Omental fat pad (tissue), 4 donors: ENCODE measurements at places on chromosomes 1 and 21.

- DNase-seq = no peak
Observed at GRCh38 chr1:38221006-38221649, 174.5 kb upstream of the POU3F1 start.

- DNase-seq = no peak
Observed at GRCh38 chr1:226541231-226541630, 7.3 kb upstream of the STUM start.

DNA sequence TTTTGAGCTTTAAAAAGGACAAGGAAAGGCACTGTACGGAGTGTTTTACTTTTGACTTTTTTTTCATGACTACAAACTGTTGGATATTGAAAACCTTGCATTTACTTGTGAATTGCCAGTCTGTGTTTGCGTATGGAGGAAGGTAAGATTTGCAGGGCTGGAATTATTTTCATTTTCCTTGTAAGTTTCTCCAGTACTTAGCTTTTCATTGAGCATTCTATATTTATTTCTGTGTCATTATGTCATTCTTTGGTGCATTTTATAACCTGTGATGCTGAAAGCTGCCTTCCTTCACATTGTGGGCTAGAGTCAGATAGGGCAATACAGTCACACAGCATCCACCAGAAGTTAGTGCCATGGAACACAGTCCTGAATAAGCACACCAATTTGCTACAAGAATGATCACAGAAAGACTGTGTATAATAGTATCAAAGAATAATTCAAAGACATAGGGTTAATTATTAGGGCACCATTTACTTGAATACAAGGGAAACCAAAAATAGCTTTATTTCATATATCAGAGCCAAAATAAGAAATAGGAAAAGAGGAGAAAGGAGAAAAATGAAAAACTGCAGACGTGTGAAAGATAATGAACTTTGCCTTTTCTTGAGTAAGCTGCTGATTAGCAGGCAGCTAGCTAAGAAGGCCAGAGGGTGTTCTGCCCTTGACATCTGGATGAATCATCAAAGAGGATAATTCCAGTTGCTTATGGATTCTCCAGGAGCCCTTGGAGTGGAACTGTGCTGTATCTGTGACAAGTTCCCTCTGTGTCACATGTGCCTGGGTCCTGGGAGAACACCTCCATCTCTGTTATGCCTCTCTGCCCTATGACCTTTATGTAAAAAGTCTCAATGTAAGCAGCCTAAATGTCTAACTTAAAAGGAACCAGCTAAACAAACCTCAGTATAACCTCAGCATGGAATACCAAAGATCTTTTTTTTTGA lies 8.0 kb upstream of the FAM20B start:
- DNase-seq = no peak

GRCh38 chr21:36245115-36245514 lies 74.9 kb upstream of the MORC3 start:
- DNase-seq = no peak

- DNase-seq = no peak
Observed at GRCh38 chr1:226158457-226158856, 28.1 kb downstream of the ACBD3 start.
